Stimulated activated CD8-positive, alpha-beta memory T cell treated with anti-CD3 and anti-CD28 coated beads, Interleukin-2, amount 100 ng/mL, for 1 hour (primary cell): ENCODE measurements at places on chromosomes 13 and 19.

DNA sequence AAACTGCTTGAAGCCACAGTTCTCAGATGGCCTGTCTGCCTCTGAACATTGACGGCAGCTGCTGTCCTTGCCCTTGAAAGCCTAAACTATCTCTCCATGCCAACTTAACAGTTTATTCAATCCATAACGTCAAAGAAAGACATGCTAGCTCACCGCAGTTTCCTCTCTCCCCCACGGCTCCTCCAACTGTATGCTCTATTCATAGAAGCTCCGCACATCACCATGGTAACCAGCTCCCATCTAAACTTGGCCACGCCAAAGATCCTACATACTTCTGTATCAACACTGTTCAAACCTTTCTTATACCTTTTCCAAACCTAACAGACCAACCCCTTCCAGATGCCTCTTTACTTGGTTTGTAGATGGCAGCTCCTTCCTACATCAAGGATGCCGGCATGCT, 48.6 kb downstream of the ZNF91 start:
- no peak for DNase-seq

GRCh38 chr13:101946401-101946800, 455.4 kb downstream of the FGF14 start:
- DNase-seq = no peak

- DNase-seq = no peak
Measured at GRCh38 chr13:23963947-23964346, 66.6 kb upstream of the C1QTNF9B start.

DNA sequence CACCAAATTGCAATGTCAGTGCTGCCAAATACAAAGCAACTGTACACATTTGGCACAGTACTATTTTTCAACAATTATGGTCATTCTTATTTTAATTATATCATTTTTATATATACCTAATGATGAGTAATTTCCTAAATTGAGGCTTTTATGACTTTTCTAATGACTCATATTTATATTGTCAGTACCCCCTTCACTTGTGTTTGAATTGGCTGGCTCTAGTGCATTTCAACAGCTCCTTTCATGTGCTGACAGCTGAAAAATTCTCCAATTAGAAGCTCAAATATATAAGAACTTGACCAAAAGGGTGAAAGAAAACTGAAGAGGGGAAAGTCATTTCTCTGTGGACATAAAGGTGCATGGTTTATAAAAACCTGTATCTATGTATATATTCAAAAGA, 263.3 kb downstream of the SLITRK1 start:
- DNase-seq = no peak

DNA sequence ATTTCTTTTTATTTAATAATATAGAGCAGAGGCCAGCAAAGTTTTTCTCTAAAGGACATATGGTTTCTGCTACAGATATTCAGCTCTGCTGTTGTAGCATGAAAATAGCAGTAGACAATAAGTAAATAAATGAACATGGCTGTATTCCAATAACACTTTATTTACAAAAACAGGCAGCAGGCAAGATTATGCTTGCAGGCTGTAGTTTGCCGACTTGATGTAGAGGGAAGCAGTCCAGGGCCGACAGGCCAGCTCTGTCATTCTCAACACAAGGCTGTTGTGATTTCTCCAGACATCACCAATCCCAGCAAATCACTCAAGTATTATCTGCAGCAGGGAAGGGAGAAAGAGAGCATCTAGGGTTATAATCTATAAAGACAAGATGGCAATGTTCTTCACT, 1062.5 kb upstream of the PCDH9 start:
- no peak for DNase-seq

GRCh38 chr19:21709464-21709863, 57.9 kb downstream of the ZNF100 start:
- DNase-seq = no peak

DNA sequence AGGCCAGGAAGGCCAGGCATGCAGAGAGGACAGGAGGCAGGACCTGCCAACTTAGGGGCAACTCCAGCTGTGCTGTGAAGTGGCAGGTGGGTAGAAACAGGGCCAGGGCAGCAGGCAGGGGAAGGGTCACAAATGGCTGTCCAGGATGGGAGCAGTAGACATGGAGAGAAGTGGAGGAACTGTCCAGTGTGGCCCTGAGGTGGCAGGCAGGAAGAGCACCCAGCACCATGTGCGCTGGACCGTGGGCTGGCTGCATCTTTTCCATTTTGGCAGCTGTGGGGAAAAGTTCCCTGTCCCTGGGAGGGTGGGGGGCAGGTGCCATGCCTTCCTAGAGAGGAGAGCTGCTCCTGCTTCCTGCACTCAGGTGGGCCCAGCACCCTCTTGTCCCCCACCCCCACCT, 13.8 kb downstream of the DEDD2 start:
- no peak for DNase-seq

- DNase-seq = no peak
Measured at GRCh38 chr13:84662491-84662890, 780.2 kb upstream of the SLITRK1 start.

- no peak for DNase-seq
Measured at GRCh38 chr13:24642219-24642618, 38.0 kb upstream of the ATP12A start.

- DNase-seq = no peak
Measured at GRCh38 chr19:6677883-6678689, 8.1 kb upstream of the TNFSF14 start.

GRCh38 chr13:83935566-83935965, 53.3 kb upstream of the SLITRK1 start:
- no peak for DNase-seq

DNA sequence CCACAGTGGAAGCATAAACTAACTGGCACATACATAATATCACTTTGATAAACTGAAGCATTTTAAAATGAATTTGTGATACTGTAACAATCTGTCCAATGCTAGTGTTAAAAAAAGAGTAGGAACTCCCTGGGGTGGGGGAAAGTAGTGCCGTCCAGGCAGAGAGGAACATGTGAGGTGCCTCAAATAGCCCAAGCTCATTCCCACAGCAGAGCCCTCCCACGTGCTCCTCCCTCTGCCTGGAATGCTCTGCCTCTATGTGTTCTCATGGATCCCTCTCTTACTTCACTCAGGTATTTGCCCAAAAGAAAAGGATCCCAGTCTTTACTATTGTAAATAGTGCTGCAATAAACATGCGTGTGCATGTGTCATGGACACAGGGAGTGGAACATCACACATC, 188.1 kb downstream of the NHLRC3 start:
- DNase-seq = no peak

- no peak for DNase-seq
Measured at GRCh38 chr13:39552246-39552645, 50.7 kb downstream of the LHFPL6 start.

- DNase-seq = no peak
Measured at GRCh38 chr19:50002386-50002960, 22.7 kb downstream of the VRK3 start.
